ENCODE measurements at places on chromosomes 5 and 9.
A peak's percentile ranks its signal among the peaks of the same experiment; 100 is the strongest.

- DNase-seq: no peak
These were observed 561.4 kb downstream of the CDK5RAP2 start for GRCh38 chr9:120018550-120018949.

- no peak for DNase-seq
These were observed 3.4 kb downstream of the VCAN start for GRCh38 chr5:83474991-83475390.

DNA sequence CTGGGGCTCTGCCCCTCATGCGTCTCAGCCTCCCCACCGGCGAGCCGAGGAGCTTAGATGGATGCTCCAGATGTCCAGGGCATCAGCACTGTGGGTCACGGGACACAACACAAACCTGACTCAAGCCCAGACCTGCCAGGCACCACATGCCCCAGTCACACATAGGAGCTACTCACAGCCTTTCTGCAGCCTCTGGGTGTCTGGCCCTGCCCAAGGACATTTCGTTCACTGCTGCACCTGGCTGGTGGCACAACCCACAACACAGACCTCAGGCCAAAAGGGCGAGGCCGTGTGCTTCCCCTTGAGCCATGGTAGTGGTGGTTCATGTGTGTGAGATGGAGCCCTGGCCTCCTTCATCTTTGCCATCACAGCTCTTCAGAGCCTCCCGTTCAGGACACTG, 89.6 kb upstream of the FCN2 start:
- DNase-seq: no peak

DNA sequence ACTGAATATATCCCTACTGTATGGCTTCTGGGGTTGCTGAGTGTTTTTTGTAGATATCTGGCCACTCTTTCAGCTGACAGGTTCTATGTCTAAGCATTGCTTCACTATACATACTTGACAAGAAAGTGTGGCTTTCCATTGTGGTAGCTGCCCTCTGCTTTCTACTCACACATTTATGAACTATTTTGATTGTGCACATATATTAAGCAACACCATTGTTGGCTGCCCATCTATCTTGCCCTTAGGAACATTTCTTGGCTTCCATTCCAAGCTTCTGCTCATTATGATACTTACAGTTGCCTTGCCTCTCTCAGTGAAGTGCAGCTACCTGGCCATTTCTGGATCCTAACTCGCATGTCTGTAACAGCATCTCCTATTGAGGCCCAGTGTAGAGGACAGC, 153.6 kb upstream of the MOCS2 start:
- DNase-seq: no peak

GRCh38 chr5:83034528-83035207, 42.5 kb downstream of the TMEM167A start:
- DNase-seq: peak; percentile 8

- no peak for DNase-seq
These were observed 201.7 kb downstream of the PRELID2 start for GRCh38 chr5:145633474-145633873.

- DNase-seq: no peak
These were observed 75.4 kb downstream of the UHRF2 start for GRCh38 chr9:6488395-6488794.

- no peak for DNase-seq
These were observed 758.6 kb upstream of the DMAC1 start for GRCh38 chr9:8558176-8558575.

GRCh38 chr9:101367323-101367722, 17.5 kb downstream of the BAAT start:
- no peak for DNase-seq

DNA sequence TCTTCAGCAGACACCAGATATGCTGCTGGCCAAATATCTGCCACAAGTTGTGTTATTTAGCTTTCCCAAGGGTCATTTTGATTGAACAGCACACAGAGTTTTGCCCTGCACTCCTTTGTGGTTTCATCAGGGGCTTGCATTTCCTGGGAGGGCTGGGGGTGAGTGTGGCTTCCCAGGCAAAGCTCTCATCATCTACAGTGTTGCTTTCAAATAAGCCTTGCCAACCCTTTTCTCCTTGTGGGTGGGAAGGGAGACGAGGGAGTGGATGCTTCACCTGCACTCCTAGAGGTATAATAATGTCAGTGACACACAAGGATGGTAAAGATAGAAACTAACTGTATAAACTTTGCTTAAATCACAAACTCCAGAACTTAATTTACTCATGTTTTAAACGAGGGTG, 107.0 kb downstream of the MARCHF11 start:
- DNase-seq: no peak

DNA sequence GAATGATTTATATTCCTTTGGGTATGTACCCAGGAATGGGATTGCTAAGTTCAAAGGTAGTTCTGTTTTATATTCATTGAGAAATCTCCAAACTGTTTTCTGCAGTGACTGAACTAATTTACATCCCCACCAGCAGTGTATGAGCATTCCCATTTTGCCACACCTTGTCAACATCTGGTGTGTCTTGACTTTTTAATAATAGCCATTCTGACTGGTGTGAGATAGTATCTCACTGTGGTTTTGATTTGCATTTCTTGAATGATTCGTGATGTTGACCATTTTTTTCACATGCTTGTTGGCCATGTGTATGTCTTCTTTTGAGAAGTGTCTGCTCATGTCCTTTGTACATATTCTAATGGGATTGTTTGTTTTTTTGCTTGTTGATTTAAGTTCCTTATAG, 421.5 kb downstream of the KIAA0825 start:
- no peak for DNase-seq

GRCh38 chr9:36191686-36192085, 965 bp downstream of the CLTA start:
- no peak for DNase-seq

DNA sequence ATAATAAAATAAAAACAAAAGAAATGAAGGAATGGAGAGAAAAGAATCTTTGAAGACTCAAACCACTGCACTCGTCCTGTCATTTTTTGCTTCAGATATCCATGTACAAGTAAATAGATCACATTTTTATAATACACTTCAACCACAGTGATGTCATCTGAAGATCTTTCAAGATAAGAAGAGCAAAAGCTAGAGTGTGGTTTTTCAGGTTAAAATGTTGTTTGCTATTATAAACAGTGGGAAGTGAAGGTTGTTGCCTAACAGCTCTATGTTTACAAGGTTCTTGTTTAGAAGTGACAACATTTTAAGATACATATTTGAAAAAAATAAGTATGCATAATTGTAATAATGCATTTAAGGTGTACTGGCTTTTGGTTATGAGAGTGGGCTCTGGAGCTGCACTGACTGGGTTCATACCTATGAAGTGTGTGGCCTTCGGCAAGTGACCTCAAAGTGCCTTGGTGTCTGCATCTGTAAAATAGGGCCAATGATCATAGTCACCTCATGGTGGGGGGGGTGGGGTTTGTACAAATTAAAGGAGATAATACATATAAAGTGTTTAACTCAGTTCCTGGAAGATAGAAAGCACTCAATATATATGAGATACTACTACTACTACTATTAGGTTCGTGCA, 45.5 kb upstream of the IL7R start:
- DNase-seq: no peak

DNA sequence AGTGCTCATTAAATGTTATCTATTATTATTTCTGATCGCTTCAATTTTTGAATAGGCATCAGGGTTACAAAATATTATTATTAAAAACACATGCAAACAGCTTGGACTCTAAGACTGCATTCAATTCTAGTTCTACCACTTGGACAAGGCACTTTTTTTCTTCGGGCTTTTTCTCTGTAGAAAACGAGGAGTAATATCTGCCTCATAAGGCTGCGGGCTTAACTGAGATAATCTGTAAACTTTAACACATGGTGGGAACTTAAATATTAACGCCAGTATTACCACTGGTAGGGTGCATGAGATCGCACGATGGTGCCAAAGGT, 511 bp upstream of the SPDL1 start:
- no peak for DNase-seq

GRCh38 chr9:130192382-130192999, 20.3 kb downstream of the NCS1 start:
- no peak for DNase-seq

GRCh38 chr9:3136230-3136629, 292.3 kb upstream of the PUM3 start:
- no peak for DNase-seq

GRCh38 chr9:127021664-127022363, 100.6 kb downstream of the ANGPTL2 start:
- no peak for DNase-seq

DNA sequence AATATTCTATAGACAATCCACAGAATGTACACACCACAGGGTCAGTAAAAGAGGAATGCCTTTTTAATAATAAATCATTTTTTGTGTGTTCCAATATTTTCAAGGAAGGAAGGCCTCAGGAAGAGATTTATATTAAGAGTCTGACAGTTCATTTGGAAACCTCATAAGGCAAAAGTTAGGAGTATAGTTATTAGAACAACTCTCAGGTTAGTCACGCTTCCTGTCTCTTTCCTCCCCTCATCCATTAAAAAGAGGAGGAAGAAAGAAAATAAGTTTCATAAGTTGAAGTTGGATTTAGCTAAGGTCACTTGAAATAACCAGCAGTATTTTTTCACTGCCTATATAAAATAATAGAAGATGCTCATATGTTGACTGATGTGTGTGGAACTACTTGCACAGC, 863.2 kb downstream of the PTPRD start:
- no peak for DNase-seq

- no peak for DNase-seq
These were observed 13.1 kb upstream of the DCAF12 start for GRCh38 chr9:34139477-34140146.

- DNase-seq: peak; percentile 30
These were observed 12.9 kb downstream of the RGS14 start for GRCh38 chr5:177370488-177371119.

DNA sequence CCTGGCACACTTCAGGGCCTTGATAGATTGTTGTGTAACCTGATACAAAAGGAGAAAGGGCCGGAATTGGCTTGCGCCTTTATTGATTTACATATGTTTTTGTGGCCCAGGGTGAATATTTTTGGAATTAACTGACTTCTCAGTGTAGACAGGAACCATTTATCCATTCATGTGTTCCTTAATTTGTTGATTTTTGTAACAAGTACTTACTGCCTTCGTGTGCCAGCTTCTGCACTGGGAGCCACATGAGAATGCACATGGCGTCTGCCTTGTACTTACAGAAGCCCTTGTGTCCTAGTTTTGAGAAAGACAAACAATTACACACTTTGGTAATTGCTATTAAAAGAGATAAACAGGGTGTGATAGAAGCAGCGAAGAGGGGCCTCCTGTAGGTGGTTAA, 26.4 kb downstream of the EHMT1 start:
- peak; percentile 78 for DNase-seq

- no peak for DNase-seq
These were observed 517.9 kb upstream of the ITGA1 start for GRCh38 chr5:52269859-52270258.

GRCh38 chr5:15085671-15086070, 214.1 kb upstream of the ANKH start:
- no peak for DNase-seq

GRCh38 chr5:176781638-176782570, 28.5 kb upstream of the UNC5A start:
- no peak for DNase-seq

DNA sequence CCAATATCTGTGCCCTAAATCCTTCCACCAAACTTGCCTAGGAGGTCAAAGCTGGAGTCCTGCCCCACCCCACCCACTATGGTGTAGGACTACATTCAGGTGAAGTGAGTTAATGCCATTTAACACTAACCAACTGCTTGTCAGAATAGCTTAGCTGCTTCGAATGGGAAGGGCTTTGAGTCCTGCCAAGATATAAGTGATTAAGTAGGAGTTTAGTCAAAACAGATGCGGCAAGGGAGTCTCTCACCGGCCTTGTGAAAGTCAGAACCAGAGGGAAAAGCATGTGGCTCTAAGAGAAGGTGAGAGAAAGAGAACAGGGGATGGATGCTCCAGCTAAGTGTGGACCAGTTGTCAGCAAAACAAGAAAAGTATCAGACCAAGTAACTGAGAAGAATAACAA, 132.6 kb downstream of the SPOCK1 start:
- DNase-seq: no peak

DNA sequence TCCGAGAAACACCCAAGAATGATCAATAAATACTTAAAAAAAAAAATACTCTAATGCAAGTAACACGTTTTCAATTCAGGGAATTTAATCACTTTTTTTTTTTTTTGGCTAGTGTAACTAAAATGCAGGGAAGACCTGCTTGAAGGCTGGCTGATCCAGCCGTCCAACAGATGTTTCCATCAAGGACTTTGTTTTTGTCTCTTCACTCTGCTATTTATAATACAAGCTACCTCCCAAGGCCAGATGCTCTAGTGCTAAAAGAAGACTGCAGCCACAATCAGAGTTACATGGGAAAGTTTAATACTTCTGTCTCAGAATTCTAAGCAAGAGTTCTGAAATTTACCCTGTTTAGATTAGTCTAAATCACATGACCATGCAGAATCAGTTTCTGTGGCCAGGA, 14.5 kb downstream of the TBCA start:
- DNase-seq: no peak

DNA sequence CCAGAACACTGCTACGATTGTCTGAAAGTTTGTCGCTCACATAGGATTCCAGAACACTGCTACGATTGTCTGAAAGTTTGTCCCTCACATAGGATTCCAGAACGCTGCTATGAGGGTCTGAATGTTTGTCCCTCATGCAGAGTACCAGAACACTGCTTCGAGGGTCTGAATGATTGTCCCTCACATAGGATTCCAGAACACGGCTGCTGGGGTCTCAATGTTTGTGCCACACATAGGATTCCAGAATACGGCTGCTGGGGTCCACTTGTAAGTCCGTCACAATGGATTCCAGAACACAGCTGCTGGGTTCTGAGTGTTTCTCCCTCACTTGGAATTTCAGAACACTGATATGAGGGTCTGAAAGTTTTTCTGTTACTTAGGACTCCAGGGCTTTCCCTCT, 203.3 kb downstream of the FOXD4L6 start:
- no peak for DNase-seq

GRCh38 chr5:64811050-64811640, 42.4 kb downstream of the CWC27 start:
- no peak for DNase-seq

DNA sequence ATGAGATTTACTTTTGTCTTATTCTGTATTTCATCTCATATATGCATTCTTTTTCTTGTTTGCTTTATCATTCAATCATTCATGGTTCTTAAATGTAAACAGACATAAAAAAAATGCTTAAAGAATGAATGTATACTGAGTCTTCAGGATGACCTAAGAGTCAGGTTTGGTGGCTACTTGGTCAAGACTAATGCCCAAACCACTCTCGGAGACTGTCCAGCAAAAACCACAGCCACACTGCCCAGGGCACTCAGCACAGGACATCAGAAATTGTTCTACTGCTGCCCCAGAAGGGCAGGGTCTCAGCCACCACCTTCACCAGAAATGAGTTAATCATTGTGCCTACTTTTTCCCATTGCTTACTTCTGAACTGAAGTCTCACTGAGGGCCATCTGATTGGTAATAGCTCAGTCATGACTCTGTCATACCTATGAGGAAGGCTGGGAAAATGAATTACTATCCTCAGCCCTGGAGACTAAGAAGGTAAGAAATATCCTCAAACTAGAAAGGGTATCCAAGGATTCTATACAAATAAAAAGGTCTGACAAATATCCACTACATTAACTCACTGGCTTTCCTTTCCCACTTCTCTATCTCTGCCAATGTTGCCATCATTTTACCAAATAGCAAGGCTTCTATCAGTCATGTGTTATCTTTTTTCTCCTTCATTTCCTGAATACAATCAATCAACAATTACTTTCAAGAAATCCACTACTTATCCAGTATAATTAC, 236.1 kb downstream of the CETN3 start:
- no peak for DNase-seq

Measured in NCI-H2081 treated with DMSO at 0.1 percent for 48 hours (cell line).